ENCODE measurements at places on chromosomes 6 and 20.
A peak's percentile ranks its signal among the peaks of the same experiment; 100 is the strongest.

DNA sequence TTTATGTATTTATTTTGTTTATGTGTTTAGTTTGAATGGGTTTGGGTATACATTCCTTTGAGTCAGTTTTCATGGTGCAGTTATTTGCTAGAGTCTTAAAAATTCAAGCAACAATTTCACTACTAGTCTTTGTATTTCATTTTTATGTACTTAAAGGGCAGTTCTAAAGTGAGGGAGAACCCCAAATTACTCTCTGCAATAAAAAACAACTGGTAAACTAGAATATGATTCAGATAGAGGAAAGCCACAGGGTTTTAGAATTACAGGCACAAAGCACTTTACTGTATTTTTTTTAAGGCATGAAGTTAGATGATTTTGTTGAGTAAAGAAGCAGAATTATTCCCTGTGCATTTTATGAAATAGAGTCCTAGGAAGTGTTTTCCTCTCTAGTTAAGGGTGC lies 183.3 kb downstream of the ARID1B start:
- no peak for DNase-seq

GRCh38 chr6:12071064-12071615 lies 59.0 kb downstream of the HIVEP1 start:
- DNase-seq = no peak

DNA sequence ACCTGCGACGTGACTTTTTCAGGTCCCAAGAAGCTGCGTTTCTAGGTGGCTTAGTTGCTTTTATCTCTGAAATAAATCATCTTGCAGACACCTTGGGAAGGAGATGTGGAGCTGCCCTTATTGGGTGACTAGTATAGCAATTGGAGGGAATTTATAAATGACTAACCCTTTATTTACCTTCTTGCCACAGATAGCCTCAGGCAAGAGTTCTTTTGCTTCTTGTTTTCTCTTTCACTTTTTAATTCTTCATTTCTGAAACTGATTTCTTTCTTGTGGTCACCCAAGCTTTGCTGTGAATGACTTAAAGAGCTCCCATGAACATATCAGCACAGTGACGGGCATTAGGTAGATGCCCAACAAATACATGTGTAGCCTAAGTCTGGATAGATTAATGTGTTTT lies 3.0 kb downstream of the ADGRF4 start:
- DNase-seq = no peak

- DNase-seq = no peak
Observed at GRCh38 chr6:166615059-166615770, 11.8 kb downstream of the RPS6KA2 start.

DNA sequence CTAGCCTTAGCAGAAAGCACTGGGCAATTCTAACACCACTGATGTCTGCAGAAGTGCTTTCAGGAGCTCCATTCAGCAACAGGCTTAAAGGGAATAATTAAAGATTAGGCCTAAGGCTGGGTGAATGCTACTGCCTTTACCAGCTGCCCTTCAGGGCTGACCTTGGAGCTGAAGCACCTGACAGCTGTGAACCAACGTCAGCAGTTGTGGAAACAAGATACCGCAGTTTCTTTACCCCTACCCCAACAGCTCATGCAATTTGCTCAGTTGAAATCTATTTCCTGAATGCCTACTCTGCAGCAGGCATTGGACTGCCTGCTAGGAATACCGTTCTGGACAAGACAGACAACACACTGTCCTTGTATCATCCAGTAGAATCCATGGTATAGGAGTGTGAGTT lies 51.5 kb upstream of the ADTRP start:
- no peak for DNase-seq

DNA sequence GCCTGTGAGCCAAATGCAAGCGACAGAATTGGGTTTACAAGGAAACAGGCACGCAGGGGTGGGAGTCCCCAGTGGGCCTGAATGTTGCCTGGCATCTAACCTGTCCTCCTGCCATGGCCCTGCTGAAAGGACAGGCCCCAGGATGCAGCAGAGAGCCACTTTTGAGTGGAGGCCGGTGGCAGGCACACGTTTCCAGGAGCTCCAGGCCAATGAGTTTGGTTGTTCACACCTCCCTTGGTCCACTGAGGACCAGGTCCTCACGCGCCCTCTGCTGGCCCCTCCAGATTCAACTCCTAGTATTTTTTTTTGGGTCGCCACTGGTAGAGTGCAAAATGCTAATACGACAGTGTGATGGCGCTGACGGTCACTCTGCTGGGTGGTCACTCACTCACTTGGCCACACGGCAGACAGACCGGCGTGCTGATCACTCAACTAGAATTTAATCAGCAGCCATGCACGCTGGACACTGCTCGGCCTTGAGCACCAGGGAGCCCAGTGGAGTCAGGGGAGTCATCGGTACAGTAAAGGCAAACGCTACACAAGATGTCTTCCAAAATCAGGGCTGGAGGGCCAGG lies 81.7 kb upstream of the NFATC2 start:
- peak; percentile 5 for DNase-seq

DNA sequence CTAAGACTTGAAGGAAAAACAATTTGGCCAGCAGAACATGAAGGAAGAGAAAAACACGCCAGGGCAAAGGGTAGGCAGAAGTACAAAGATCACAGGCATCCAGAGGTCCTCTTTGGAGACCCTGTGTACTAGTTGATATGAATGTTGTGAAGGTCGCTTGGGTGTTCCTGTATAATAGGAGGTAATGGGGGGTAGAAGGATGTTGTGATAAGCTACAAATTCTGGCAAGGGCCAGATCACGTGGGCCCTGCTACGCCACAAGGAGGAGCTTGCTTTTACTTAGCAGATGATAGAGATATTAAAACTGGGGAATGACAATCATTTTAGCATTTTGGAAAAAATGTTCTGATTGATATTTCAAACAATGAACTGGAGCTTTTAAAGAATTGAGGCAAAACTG lies 878 bp upstream of the HLA-DMA start:
- no peak for DNase-seq

- no peak for DNase-seq
Observed at GRCh38 chr6:124796464-124796970, 165.7 kb upstream of the RNF217 start.

DNA sequence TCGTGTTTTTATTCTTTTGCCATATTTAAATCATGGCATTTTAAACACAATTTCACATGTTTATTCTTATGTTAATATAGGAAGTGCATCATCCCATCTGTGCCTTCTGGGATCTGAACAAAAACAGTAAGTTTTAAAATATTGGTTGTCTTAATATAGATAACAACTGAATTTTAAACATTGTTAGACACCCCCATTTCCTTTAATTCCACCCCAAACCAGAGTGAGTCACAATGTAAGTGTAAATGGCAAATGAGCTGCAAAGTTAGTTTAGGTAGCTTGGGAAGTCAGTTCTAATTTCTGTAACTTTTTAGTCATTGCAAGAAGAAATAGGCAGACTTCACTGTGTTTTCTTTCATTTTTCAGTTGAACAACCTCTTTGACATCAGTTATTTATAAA lies 108.0 kb downstream of the ADGRG6 start:
- no peak for DNase-seq

DNA sequence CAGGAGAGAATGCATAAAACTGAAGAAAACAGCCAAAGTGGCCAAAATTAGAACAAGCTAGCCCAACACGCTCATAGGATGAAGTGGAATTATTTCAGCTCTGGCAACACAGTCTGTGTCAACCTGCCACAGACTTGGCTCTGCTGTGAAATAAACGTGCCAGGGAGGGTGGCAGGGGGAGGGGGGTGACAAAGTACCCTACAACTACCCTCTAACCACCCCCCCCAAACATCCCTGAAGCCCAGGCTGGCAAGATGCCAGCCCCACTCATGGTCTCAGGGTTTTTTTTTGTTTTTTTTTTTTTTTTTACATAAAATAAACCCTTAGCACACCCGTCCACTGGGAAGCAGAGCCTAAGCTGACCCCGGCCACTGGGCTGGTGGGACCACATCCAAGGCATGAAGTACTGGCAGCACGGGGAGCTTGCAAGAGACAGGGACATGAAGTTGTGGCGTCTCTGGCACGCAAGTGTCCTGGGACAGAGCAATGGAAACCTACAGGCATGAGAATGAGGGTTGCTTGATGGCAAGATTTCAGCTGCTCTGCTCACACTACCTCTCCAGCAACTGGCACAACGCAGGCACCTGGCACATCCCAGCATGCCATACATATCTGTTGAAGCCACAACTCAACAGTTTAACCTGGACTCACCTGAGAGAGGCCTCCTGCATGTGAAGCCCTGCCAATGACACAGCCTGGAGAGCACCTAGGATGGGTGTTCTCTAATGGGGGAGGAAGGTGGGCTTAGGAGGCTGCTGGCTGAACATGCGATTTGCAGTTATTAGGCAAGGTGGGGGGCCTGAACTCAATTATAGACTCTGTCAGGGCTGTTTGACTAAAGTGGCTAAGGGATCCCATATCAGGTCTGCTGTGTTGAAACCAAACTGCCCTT lies 76.4 kb downstream of the TRAM2 start:
- no peak for DNase-seq

DNA sequence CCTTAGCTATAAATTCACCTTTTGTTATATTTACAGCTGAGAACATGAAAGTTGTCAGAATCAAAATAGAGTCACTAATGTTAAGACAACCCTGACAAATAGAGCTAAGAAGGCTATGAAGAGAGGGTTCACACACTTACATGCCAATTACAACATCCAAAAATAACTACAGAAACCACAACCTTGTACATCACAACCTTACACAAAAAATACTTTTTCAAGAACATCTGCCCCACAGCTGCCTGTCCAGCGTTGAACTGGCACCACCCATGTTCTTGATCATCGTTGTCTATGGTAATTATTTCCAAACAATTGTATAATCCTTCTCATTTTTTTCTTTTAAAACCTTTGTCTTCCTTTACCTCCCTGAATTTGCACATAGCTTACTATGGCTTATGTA lies 231.2 kb upstream of the FKBP1C start:
- DNase-seq = no peak

GRCh38 chr6:11806561-11807317 lies 28.1 kb upstream of the ADTRP start:
- DNase-seq = no peak

DNA sequence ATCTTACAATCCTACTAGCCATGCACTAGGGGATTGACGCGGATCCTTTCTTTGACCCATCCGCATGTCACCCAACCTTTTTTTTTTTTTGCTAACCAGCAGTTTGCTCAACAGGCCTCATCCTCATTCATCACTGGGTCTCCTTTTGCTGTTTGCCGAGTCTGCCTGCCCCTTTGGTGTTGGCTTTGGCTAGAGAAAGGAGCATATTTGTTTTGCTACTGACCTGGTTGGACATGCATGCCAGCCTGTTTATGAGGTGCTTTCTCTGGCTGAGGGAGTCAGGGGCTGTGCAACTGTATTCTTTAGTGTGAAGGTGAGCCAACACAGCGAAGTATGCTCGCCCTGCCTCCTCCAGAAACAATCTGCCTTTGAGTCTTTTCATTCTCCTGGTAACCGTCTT lies 40.2 kb downstream of the E2F3 start:
- no peak for DNase-seq

DNA sequence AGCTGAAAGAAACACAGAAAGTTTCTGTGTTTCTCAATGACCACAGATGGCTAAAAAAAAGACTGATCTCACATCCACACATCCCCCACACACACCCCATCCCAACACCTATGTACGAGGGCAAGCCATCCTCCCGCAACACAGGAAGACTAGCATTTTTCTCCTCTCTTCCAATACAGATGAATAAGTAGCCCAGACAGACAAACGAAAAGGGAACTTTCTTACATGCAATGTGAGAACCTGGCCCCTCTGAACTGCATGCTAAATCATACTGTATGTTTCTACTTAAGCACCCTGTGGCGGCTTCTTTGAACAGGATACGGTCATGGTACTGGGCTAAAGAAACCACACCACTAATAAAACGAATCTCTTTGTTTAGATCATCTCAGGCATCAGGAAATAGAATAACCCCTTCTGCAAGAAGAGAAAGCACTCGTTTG lies 116.2 kb downstream of the GMDS start:
- no peak for DNase-seq

DNA sequence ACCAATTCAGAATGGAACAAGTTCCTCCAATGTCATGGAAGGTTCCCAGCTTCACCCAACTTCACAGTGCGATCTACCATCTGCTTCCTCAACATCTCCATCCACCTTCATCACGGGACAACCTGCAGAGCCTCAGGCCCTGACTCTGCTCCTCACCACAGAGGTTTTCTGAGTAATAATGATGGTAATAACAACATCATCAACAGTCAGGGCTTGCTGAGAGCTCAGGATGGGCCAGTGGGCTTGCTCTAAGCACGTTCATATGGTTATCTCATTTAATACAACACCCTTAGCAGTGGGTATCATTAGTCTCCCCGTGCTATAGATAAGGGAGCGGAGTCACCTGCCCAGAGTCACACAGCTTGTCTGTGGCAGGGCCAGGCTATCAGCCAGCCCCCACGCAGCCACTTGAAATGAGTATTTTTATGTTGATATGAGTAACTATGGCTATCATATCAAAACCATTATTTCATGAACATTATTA lies 38.6 kb downstream of the PREX1 start:
- DNase-seq = no peak

- DNase-seq = no peak
Observed at GRCh38 chr6:85321906-85322305, 128.0 kb upstream of the NT5E start.

GRCh38 chr6:20811109-20811761 lies 277.0 kb downstream of the CDKAL1 start:
- DNase-seq = no peak

DNA sequence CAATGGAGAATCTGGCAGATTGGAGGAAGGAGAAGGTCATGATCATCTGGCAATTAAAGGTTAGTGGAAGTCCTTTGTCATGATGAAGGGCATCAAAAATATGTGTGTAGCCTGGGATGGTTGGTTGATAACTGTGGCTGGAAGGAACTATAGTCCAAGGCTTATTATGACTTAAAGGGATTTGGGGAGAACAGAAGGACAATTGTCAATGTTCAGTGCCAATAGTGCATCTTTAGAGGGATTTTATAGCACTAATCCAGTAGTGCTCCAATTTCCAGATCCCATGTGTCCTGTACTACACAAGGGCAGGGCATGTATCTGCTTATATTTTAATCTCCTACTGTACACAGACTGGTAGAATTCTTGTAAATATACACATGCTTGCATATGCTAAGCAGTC lies 5.0 kb upstream of the ZBTB24 start:
- DNase-seq = no peak

- no peak for DNase-seq
Observed at GRCh38 chr6:147106759-147107401, 97.3 kb upstream of the STXBP5 start.

DNA sequence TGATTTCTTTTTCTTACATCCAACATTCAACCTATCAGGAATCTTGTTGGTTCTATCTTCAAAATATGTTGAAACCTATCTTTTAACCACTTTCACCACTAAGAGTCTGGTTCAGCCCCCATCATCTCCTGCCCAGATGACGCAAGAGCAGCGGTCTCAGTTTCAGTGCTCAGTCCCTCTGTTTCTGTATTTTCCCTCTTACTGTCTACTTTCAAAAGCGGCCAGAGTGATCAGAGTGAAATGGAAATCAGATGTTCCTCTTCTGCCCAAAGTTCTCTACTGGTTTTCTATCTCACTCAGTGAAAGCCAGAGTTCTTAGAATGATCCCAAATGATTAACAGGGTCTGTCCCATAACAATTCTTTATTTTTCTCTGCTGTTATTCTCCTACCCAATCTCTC lies 147.9 kb upstream of the PDE7B start:
- no peak for DNase-seq

GRCh38 chr6:79403086-79403485 lies 134.1 kb downstream of the LCA5 start:
- no peak for DNase-seq
